LoVo (cell line): ENCODE measurements at places on chromosomes 11 and 22.
A peak's percentile ranks its signal among the peaks of the same experiment; 100 is the strongest.

DNA sequence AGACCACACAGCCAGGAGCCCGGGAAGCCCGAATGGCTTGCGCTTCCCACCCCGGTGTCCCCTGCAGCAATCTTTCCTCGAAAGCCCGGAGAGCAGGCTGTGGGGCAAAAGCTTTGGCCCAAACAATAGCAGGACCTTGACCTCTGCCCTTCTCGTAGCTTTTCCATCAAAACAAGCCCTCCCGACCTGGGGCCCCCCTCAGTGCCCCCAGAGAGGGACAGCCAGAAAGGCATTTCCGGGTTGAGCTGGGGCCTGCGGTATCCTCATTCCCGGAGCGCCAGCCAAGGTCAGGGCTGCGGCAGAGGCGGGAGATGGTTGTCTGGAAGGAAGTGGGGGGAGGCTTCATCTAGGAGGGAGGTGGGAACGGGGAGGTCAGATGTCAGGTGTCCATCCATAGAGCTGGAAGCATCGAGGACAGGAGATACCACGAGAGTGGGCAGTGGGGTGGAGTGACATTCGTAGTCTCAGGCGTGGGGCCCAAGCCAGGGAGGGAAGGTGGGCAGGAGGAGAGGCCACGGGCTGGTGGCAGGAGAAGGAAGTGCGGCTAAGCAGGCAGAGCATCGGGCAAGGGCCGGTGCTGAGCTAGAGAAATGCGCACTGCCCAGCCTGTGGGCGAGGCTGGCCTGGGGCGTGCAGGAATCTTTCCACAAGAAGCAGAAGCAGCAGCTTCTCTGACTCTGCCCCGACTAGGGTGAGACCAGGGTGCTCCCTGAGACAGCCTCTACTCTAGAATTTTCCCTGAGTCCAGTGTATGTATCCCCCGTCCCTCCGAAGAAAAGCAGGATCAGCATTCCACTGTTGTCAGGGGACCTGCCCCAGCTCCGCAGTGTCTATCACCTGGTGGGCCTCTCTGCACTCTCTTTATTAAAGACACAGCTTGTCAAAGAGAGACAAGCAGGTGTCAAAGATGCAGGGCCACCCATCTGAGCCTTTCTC lies 14.3 kb downstream of the PDGFB start:
- DNase-seq: no peak

- no peak for DNase-seq
Observed at GRCh38 chr11:43818220-43818619, 62.4 kb upstream of the ALKBH3 start.

DNA sequence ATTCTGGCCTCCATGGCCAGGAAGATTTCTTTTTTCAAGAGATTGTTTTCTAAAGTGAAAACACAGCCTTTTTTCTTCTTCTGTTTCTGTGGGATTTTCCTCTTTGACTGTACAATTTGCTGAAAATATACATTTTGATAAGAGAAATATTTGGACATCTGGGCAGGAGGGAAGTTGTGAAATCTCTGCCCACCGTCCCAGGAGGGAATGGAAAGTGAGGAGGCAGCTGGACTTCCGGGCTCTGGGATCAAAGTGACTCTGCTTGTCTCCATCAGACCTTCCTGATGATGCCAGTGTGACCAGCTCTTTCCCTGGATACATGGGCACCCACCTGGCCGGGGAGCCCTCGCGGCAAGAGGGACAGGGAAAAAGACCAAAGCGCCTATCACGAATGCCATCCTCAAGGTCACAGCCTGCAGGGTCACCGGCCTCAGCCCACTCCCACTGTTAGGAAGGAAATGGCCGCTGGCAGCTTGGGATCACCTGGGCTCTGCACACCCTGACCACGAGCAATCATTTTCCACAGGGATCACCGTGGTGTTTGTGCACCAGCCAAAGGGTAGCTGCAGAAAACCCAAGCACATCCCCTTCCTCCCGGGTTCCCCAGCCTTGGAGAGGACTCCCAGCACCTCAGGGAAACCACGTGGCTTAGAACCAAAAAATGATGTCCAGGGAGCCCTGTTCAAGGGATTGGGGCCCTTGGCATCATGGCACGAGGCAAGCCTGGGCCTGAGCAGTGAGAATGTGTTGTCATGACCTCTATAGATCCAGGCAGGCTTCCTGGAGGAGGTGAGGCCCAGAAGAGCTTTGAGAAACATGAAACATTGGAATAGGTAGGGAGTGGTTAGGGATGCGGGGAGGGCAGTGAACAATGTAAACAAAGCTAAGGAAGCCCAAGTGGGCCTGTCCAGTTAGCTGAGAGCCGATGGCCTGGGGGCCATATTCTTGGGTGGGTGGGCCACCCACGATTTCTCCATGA lies 29.1 kb upstream of the CCND1 start:
- no peak for DNase-seq

GRCh38 chr11:36513965-36514364 lies 3.9 kb upstream of the TRAF6 start:
- peak; percentile 38 for DNase-seq

- DNase-seq: no peak
Observed at GRCh38 chr11:20712912-20713311, 43.5 kb downstream of the NELL1 start.
